ENCODE measurements at places on chromosomes 7 and 10. TPM values are rescaled to one million over a fixed set of nuclear protein-coding genes. Genes with fewer than 3 reads are reported as not detected.

The FAM25C gene
- total RNA-seq = not detected

The GTF2IRD1 gene
- 50.1 TPM for total RNA-seq

The EPO gene
- 0.23 TPM for total RNA-seq

The ASIC3 gene
- 6.0 TPM for total RNA-seq

The DNAJC2 gene
- 36.9 TPM for total RNA-seq

The NACAD gene
- 7.2 TPM for total RNA-seq

The MRPS24 gene
- 109 TPM for total RNA-seq

The CPEB3 gene
- total RNA-seq = 1.4 TPM

The LIPM gene
- total RNA-seq = not detected

The NANOS1 gene
- 3.0 TPM for total RNA-seq

The VAX1 gene
- total RNA-seq = 0.23 TPM

The ENTPD1 gene
- total RNA-seq = 0.37 TPM

- no peak overlapping the region for H3K27ac ChIP-seq
- H3K4me1 ChIP-seq = peaks cover 5% of the 10 kb centered on the region
- H3K4me3 ChIP-seq = no peak overlapping the region
- no peaks in the 10 kb centered on the region for H3K36me3 ChIP-seq
- no peaks in the 10 kb centered on the region for H3K27me3 ChIP-seq
Observed at GRCh38 chr7:122750389-122750788, 47.7 kb upstream of the RNF148 start.

- peaks cover 13% of the 10 kb centered on the region for H3K4me1 ChIP-seq
- H3K4me3 ChIP-seq = no peak overlapping the region
- no peak overlapping the region for H3K27ac ChIP-seq
Observed at GRCh38 chr10:126465771-126466170, 77.5 kb upstream of the ADAM12 start.

- DNase-seq = peak; percentile 37
- H3K4me1 ChIP-seq = peaks cover 50% of the 10 kb centered on the region
- H3K4me3 ChIP-seq = peak overlapping the region; percentile 100
- H3K27ac ChIP-seq = peak overlapping the region; percentile 99
Observed at GRCh38 chr10:96833220-96834001, 1.3 kb downstream of the LCOR start.

GRCh38 chr7:105178177-105178576 is 164.2 kb downstream of the KMT2E start:
- H3K36me3 ChIP-seq = peaks cover 15% of the 10 kb centered on the region
- H3K27me3 ChIP-seq = no peaks in the 10 kb centered on the region
- H3K27ac ChIP-seq = no peak overlapping the region
- H3K4me3 ChIP-seq = no peak overlapping the region
- peaks cover 10% of the 10 kb centered on the region for H3K4me1 ChIP-seq

DNA sequence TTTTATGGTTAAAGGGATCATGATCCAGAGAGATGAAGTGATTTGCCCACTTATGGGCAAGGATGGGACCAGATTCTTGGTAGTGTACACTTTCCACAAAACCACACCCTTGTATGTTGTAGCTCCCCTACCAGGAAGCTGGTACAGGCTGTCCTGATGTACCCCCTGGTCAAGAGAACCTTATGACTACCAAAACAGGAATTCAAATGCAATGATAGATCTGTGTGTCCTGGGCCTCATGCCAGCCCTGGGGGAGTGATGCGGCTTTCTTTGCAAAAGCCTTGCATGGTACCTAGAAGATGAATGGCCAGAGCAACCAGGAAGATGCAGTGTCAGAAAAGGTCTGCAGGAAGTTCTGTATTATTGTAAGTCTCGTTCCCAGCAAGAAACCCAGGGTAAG is 94.9 kb upstream of the AGK start:
- peaks cover 11% of the 10 kb centered on the region for H3K4me1 ChIP-seq
- H3K36me3 ChIP-seq = no peaks in the 10 kb centered on the region
- H3K27me3 ChIP-seq = no peaks in the 10 kb centered on the region
- H3K27ac ChIP-seq = no peak overlapping the region
- no peak overlapping the region for H3K4me3 ChIP-seq

DNA sequence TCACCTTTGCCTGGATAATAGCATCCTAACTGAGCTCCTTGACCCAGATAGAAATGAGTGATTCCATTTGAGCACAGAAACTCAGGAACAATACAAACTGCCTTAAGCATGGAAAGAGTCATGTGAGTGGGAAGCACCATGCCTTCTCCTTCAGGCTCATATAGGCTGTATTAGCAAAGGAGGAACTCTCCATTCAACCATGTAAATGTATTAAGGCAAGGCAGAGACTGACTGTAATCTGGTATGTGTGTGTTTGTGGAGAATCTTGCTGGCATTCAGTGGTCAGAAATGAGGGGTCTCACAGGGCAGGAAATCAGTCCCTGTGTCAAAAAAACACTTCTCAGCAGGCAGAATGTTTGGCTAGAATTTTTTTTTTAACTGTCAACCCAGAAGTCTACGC is 40.2 kb downstream of the COA1 start:
- DNase-seq = no peak
- no peaks in the 10 kb centered on the region for H3K27me3 ChIP-seq
- H3K4me1 ChIP-seq = no peaks in the 10 kb centered on the region
- H3K36me3 ChIP-seq = peaks cover 23% of the 10 kb centered on the region
- H3K27ac ChIP-seq = no peak overlapping the region

DNA sequence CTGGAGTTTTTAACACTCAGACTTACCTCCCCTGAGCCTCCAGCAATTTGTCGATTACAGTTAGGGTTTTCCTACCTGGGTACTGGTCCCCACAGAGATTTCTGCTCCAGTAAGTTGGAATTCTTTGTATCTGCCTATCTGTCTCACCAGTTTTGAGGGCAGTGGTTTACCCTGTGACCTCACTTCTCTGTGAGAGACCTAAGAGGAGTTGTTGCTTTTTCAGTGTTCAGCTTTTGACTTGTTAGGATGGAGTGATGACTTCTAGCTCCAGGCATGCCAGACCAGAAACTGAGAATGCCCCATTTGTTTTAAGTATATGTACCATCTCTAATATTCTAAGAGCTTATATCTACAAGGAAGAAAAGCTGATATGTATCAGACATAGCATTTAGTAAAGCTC is 42.9 kb downstream of the CSGALNACT2 start:
- H3K36me3 ChIP-seq = peaks cover 49% of the 10 kb centered on the region
- no peak overlapping the region for H3K4me3 ChIP-seq
- no peak overlapping the region for H3K27ac ChIP-seq

DNA sequence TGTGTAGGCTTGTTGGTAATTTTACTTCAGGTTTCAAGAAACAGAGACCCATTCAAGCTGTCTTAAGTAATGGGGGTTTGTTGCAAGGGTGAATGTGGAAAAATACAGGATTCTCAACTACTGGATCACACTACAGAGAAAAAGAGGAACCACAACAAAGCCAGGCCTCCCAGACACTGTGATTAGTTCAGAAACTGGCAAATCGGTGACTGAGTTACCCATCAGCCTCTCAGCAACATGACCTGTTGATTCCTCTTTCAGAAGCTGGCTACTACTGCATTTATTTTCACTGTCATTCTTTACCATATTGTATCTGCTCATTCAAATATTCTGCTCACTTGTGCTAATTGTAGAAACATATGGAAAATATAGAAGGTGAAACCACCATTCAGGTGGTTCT is 16.0 kb downstream of the CCDC71L start:
- H3K4me3 ChIP-seq = no peak overlapping the region
- H3K27me3 ChIP-seq = no peaks in the 10 kb centered on the region
- no peak overlapping the region for H3K27ac ChIP-seq
- H3K36me3 ChIP-seq = no peaks in the 10 kb centered on the region
- no peaks in the 10 kb centered on the region for H3K4me1 ChIP-seq

DNA sequence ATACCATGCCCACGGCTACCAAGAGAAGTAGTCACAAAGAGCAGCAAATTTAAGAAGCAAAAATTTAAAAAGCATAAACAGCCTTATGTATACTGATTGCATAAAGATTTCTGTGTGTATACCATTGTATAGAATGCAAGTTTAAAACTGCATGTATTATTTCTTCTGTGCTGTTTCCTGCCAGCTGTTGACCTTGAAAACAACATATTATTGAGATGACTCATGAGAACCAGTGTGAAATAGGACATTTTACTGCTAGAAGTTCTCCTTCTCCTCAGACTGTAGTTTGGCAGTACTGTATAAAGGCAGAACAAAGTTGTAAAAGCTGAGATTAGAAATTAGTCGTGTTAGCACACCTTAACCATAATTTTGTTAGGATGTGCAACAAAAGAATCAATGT is 42.3 kb upstream of the SGCE start:
- peaks cover 4% of the 10 kb centered on the region for H3K27me3 ChIP-seq
- no peak for DNase-seq
- H3K4me1 ChIP-seq = peaks cover 37% of the 10 kb centered on the region
- no peak overlapping the region for H3K27ac ChIP-seq
- no peak overlapping the region for H3K4me3 ChIP-seq
- no peaks in the 10 kb centered on the region for H3K36me3 ChIP-seq

DNA sequence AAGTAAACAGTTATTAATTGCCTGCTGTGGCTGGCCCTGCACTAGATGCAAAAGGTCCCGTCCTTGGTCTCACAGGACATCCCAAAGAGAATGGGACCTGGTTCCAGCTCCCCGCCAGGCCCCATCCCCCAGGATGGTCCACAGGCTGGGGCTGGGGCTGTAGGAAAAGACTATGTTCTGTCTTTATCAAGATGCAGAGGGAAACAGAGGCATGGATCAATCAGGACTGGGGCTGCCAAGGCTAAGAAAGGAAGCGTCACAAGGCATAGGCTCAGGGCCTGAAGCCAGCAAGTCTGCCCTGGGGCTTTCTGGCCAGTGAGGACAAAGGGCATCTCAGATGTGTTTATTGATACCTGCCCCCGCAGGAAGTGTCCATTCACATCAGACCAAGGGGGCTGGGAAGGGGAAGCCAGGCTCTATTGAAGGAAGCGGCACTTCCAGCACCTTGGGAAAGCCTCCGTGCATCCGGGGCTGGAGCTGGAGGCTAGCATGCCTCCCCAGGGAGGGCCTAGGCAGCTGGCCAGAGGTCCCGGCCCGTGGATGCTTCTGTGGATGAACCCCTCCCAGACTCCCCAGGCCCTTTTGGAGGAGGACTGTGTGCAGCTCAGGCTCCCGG is 5.8 kb downstream of the VSIR start:
- H3K36me3 ChIP-seq = no peaks in the 10 kb centered on the region
- peak overlapping the region; percentile 50 for H3K27ac ChIP-seq
- peaks cover 9% of the 10 kb centered on the region for H3K4me1 ChIP-seq
- no peak for DNase-seq
- no peaks in the 10 kb centered on the region for H3K27me3 ChIP-seq
- no peak overlapping the region for H3K4me3 ChIP-seq

DNA sequence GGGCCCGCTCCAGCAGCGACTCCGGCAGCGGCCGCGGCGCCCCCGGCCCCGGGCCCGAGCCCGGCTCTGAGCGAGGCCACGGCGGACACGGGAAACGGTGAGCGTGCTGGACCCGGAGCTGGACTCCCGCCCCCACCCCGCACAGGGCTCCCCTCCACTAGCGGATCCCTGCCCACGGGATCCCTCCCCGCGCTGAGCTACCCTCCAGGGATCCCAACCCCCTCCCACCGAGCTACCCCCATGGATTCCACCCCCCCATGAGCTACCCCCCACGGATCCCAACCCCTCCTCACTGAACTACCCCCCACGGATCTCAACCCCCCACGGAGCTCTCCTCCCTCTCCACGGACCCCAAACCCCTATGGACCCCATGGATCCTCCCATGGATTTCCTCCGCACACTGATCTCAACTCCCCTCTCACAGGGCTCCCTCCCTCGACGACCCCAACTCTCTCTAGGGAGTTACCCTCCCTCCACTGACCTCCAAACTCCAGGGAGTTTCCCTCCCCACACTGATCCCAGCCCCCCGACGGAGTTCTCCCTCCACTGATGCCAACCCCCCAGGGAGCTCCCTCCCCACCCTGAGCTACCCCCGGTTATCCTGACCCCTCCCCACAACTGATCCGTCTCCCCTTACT is 20.6 kb upstream of the HSPB1 start:
- H3K4me1 ChIP-seq = peaks cover 9% of the 10 kb centered on the region
- no peaks in the 10 kb centered on the region for H3K36me3 ChIP-seq
- H3K4me3 ChIP-seq = no peak overlapping the region
- no peak overlapping the region for H3K27ac ChIP-seq
- DNase-seq = no peak

GRCh38 chr10:115300080-115300479 is 206.9 kb downstream of the ATRNL1 start:
- no peaks in the 10 kb centered on the region for H3K4me1 ChIP-seq
- no peak overlapping the region for H3K4me3 ChIP-seq
- no peak for DNase-seq
- peaks cover 8% of the 10 kb centered on the region for H3K36me3 ChIP-seq
- no peak overlapping the region for H3K27ac ChIP-seq

DNA sequence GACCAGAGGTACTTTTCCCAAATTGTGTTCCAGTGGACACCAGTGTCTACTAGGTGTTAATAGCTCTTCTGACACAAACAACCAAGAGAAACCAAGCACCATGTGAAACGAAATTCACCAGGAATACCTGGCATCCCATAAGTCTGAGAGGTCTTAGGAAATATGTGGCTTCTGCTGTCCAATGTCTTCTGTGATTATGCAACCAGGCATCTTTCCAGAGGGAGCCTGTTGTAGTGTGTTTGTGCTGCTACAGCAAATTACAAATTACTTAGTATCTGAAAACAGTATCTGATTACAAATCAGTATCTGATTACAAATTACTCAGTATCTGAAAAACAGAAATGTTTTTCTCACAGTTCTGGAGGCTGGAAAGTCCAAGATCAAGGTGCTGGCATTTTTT is 133.6 kb upstream of the NPVF start:
- DNase-seq = no peak
- H3K27me3 ChIP-seq = no peaks in the 10 kb centered on the region
- no peak overlapping the region for H3K4me3 ChIP-seq
- no peaks in the 10 kb centered on the region for H3K36me3 ChIP-seq
- H3K4me1 ChIP-seq = peaks cover 30% of the 10 kb centered on the region

GRCh38 chr7:71801976-71802375 is 610.2 kb downstream of the CALN1 start:
- peaks cover 3% of the 10 kb centered on the region for H3K36me3 ChIP-seq
- no peak for DNase-seq
- no peak overlapping the region for H3K4me3 ChIP-seq
- H3K27me3 ChIP-seq = peaks cover 11% of the 10 kb centered on the region
- H3K27ac ChIP-seq = no peak overlapping the region
- no peaks in the 10 kb centered on the region for H3K4me1 ChIP-seq

- H3K27ac ChIP-seq = no peak overlapping the region
- no peaks in the 10 kb centered on the region for H3K36me3 ChIP-seq
- H3K4me3 ChIP-seq = no peak overlapping the region
- no peaks in the 10 kb centered on the region for H3K4me1 ChIP-seq
- no peaks in the 10 kb centered on the region for H3K27me3 ChIP-seq
Observed at GRCh38 chr7:114889646-114890285, 32.1 kb upstream of the MDFIC start.

- H3K4me1 ChIP-seq = no peaks in the 10 kb centered on the region
- H3K27me3 ChIP-seq = no peaks in the 10 kb centered on the region
- no peak overlapping the region for H3K4me3 ChIP-seq
- H3K36me3 ChIP-seq = no peaks in the 10 kb centered on the region
- DNase-seq = no peak
Observed at GRCh38 chr10:80945264-80945880, 407.7 kb downstream of the SH2D4B start.

DNA sequence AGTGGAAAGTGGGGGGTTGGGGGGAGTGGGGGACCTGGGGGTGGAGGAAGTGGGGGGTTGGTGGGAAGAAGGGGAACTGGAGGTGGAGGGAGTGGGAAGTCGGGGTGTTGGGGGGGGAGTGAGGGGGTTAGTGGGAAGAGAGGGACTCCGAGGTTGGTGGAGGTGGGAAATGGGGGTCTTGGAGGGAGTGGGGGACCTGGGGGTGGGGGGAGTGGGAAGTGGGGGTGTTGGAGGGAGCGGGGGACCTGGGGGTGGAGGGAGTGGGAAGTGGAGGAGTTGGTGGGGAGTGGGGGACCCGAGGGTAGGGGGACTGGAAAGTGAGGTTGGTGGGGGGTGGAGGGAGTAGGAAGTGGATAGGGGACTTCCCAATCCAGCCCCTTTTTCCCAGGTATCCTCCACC is 906 bp upstream of the MMD2 start:
- peaks cover 6% of the 10 kb centered on the region for H3K4me1 ChIP-seq
- no peak overlapping the region for H3K4me3 ChIP-seq
- H3K27me3 ChIP-seq = peaks cover 48% of the 10 kb centered on the region
- no peaks in the 10 kb centered on the region for H3K36me3 ChIP-seq

Data from neural crest cell (in vitro differentiated cells).